Large intestine (tissue), 12 donors: ENCODE measurements at places on chromosomes 5 and 9.

DNA sequence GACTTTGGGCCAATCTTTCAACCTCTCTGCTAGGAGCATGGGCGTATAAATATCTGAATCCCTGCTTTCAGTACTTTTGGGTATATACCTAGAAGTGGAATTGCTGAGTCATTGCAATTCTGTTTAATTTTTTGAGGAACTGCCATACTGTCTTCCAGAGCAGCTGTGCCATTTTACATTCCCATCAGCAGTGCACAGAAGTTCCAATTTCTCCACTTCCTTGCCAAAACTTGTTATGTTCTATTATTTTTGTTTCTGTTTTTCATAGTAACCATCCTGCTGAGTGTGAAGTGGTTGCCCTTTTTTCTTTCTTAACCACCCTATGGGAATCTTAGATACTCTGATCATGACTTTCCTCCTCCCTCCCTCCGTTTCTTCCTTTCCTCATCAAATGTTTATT is 11.1 kb upstream of the CCIN start:
- no peak for DNase-seq

- no peak for DNase-seq
Measured at GRCh38 chr5:72410688-72411295, 90.6 kb downstream of the PTCD2 start.

- DNase-seq = no peak
Measured at GRCh38 chr5:147371290-147371689, 136.5 kb downstream of the STK32A start.

DNA sequence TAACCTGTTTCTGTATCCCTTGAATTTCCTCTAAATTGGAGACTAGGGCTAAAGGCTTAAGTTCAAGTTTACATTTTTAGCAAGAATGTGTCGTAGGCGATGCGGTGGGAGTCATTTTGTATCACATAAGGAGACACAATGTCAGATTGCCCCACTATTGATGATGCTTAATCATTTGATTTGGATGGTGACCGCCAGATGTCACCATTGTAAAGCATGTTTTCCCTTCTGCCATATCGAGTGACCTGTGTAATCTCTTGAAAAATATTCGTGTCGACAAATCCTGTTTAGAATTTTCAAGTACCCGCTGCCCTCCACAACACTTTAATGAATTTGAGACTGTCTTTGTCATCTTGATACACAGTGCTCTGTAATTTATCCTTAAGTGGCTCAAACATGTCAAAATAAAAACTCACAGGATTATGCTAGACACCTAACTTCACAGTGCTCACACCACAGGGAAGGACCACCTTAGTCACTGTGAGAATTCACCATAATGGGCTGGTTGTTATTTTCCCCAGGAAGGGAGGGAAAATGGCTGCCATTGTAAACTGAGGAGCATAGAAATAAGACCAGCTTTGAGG is 34.5 kb upstream of the SLC46A2 start:
- DNase-seq = peak; percentile 16

DNA sequence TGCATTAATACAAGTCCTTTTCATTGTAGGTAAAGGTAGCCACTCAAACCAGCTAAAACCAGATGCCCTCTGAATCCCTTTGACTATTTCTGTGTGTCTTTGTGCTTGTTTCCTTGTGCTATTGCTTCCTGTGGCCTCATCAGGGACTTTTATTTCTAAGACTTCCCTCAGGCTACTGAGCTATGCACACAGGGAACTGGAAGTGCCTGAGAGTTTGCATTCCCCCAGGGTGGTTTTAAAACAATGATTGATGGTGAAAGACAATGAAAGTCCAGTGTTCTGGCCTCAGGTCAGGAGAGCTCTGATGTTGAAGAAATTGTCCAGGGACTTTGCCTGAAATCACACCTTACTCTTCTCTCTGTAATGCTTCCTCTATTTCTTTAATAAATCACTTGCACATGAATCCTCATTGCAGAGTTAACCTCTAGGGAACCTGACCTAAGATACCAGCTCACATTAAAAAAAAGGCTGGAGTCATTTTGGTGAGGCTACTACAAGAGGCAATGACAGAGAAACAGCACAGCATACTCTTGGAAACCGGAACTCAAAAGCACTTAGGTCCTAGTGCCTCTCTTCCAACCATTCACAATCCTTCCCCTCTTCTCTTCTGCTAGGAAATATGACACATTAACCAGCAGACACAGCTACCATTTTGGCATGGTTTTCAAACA is 158.1 kb upstream of the NREP start:
- DNase-seq = no peak

DNA sequence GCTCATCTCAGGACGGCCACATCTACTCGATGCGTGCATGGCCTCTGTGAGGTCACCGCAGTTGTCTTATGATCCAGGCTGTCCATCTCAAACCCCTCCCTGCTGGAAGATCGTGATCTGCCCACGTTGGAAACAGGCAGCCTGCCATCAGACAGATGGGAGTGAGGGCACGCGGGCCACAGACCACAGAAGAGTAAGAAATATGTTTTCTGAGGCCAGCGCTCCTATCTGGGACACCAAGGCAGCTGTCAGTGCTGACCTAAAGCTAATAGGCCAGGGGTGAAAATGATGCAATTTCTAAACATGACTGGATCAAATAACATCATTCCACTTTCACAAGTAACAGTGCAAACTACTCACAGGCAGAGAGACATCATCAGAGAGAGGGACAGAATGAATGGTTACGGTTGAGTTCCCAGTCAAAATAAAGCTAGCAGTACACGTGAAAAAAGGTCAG is 57.1 kb upstream of the CER1 start:
- DNase-seq = no peak

- no peak for DNase-seq
Measured at GRCh38 chr5:172830275-172830799, 3.7 kb upstream of the ERGIC1 start.

GRCh38 chr5:29758986-29759421 is 1434.5 kb upstream of the CDH6 start:
- peak; percentile 82 for DNase-seq

DNA sequence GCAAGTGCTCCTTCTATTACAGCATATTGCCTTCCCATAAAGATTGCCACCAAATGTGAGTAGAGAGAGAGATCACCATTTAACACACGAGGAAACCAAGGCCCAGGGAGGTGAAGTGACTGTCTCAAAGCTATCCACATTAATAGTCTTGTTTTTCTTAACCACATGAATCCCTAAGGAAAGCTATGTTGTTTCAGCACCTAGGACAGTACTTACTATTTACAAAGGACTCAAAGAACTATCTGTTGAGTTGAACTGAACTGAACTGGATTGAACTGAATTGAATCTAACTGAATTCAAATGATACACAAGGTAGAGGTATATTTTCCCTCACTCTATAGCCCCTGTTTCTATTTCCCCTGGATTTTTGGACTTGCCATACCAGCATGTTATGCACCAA is 430.4 kb downstream of the CAAP1 start:
- no peak for DNase-seq

DNA sequence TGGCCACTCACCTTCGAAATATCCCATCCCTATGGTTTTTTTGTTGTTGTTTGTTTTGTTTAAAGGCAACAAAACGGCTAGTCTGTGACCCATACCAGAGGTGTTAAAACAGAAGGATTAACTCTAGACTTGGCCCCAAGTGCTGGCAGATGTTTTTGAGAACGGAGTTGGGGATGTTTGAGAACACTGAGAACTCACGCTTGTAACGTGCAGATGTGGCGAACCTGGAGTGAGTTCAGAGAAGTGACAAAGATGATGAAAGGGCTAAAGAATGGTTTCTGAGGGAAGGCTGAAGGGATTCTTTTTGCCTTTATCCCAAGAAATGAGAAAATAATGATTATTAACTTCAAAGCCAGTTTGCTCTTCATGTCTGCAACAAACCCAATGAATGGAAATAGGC is 286.5 kb downstream of the ZNF608 start:
- DNase-seq = no peak

GRCh38 chr5:17434982-17435381 is 63.0 kb upstream of the TAF11L2 start:
- DNase-seq = no peak

GRCh38 chr9:22379272-22379671 is 67.4 kb upstream of the DMRTA1 start:
- no peak for DNase-seq

DNA sequence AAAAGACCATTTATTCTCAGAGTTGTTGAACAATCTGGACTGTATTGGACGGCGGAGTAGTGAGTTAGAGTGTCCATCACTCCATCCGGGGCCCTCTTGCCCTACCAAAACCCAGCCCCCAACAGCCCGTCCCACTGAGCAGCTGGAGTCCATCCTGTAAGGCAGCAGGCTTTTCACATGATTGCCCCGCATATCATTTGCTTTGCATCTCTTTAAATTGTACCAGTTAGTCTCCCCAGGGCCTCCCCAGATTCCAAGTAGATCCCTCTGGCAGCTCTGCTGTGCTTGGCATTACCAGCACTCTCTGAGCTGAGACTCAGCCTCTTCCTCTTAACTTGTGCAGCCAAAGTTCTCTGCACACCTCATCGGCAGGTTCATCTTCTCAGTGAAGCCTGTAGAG is 48.6 kb upstream of the ADCY2 start:
- no peak for DNase-seq

DNA sequence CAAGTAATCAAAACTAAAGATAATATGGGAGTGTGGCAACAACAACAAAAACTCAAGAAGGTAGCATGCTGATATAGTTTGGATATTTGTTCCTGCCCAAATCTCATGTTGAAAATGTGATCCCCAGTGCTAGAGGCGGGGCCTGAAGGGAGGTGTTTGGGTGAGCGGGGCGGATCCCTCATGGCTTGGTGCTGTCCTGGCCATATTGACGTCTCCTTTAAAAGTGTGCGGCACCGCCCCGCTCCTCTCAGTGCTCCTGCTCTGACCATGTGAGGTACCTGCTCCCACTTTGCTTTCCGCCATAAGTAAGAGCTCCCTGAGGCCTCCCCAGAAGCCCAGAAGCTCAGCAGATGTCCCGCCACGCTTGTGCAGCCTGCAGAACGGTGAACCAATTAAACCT is 25.6 kb downstream of the MED27 start:
- DNase-seq = no peak

- DNase-seq = peak; percentile 42
Measured at GRCh38 chr5:144368556-144368955, 197.9 kb downstream of the KCTD16 start.

DNA sequence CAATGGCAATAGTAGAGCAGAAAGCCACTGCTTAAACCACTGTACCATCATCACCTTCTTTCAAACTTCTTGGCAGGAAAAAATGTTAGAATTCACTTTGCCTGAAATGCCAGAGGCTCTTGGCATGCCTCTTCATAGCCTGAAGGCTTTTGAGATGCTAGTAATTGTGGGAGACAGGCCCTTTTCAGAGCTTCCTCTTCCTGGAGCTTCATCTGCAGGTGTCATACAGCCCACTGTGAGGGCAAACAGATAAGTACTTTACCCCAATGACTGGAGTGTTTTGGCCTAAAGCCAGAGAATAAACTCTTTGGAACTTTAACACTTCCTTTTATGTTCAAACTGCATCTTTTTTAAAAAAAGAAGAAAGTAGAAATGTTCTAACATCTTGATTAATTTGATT is 81.3 kb upstream of the TMEM171 start:
- DNase-seq = peak; percentile 4

DNA sequence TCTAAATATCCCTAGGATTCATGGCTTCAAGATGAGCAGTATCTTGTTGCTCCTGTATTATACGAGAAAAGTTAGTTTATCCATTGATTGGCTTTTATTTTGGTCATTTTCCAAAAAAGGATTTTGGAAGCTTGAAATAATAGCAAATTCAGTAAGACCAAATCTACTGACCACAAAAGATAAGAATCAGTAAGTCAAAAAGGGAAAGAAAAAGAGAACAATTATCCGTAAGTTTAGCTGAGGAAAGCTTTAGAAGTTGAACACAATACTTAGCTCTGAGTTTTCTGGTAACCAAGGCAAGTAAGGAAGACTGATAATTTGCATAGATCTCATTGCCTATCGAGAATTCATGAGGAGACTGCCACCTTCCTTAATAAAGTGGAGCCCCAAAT is 9.1 kb downstream of the TGFBR1 start:
- DNase-seq = no peak

GRCh38 chr9:123120953-123121352 is 87.5 kb downstream of the GPR21 start:
- DNase-seq = no peak
